ENCODE measurements at places on chromosomes 16 and 17.

DNA sequence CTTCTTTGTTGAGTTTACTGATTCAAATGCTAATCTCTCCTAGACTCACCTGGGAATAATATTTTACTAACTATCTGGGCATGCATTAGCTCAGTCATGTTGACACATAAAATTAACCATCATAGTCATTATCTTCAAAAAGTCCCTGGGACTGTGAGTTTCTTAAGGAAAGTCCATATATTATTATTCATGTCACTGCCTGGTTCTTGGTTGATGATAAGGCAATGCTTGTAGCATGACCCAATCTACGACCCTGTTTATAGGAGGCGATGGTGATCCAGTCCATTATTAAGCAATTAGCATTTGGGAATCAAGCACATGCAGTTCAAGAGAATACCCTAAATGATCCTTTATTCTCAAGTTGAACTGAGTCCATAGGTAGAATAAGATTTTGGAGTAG is 54.8 kb upstream of the MPHOSPH6 start:
- DNase-seq: no peak

DNA sequence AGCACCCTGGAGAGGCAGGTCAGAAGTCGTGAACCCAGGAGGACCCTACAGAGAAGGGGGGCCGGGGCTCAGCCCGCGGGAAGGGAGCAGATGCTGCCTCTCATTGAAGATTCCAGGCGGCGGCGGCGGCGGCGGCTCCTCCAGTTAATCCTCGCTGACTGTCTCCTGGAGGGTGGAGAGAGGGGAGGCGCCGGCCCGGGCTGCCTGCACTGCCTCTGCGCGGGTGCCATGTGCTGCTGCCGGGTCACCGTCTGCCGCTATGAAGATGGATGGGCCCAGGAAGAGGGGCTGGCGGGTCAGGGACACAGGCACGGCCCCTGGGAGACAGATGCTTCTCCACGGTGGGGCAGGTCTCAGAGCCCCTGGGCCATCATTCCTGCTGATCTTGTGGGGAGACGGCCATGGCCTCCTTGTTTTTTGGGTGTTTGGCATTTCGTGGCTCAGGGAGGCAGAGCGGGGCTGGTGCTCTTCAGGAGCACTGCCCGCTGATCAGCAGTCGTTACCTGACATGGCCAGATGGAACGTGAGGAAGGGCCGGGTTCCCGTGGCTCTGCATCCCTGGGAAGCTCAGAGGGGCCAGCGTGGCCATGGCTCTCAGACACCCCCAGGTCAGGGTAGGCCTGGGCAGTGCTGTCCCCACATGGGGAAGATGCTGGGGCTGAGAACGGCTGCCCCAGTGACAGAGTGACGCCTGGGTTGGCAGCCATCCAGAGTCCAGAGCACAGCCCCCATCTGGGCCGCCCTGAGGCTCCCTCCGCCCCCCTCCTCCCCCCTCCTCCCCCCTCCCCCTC is 36.1 kb downstream of the GINS2 start:
- no peak for DNase-seq

DNA sequence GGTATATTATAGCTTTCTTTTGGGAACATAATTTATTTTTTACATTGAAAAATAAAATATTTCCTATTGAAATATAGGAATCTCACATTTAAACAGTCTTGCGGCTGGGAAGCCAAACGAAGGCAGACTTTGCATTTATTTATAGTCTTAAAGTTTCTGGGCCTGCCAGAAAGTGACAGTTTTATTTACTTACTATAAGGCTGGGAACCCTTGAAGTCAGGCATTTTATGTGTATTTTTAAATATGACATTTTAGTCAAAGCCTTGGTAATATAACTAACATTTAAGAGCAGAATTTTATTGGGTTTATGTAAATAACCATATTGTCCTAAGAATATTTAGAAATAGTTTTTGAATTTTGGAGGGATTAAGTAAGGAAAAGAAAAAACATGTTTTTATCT is 97.5 kb downstream of the TANGO6 start:
- DNase-seq: no peak

GRCh38 chr17:68572138-68572842 is 28.9 kb downstream of the FAM20A start:
- DNase-seq: no peak

Measured in NCI-H226 (cell line).